ENCODE measurements at places on chromosomes 1 and 21.

- DNase-seq: no peak
Observed at GRCh38 chr1:46020010-46020409, 112.4 kb downstream of the PIK3R3 start.

DNA sequence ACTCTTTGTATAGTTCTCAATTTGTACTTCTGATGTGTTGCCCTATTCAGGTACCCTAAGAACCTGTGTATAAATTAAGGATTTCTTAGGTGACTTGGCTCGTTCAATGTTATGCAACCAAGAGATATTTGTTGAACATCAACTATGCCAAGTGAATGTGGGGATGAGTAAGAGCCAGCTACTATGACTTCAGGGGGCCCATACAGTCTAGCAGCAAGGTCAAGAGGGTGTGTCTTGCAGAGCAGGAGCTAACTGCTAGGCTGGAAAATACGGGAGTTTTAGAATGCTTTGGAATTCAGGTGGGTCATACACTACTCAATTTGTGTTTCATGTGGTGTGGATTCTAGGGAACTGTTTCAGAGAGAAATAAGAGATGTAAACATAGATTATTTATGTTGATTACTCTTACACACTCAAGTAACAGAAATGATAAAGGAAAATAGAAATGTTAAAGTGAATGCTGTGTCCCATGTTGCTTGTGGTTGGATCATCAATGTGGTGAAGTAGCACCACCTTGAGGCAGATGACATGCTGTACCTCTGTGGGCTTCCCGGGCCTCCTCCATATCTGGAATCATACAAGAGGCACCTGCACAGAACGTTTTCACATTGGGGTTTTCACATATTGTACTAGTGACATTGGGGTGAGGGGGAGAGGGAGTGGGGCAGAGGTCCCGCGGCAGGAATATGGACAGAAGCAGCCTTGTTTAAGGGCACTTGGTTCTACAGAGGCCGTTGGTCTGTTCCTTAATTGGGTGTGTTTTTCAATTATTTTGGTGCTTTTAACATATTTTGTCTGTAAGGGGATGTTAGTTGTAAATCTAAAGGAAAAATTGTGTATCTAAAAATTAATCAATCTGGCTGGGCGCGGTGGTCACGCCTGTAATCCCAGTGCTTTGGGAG lies 12.4 kb downstream of the ARPC5 start:
- DNase-seq: peak; percentile 60

DNA sequence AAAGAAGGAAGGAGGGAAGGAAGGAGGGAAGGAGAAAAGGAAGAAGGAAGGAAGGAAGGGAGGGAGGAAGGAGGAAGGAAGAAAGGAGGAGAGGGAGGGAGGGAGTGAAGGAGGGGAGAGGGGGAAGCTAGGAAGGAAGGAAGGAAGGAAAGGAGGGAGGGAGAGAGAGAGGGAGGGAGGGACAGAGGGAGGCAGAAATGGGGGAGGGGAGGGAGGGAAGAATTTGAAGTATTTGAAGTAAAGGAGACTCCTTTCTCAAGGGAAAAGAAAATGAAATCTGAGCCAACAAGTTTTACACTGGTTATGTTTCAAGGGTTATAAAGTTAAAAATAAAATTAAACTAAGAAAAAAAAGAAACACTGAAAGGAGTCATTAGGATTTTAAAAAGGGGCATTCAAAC lies 431.4 kb downstream of the BRINP3 start:
- no peak for DNase-seq

DNA sequence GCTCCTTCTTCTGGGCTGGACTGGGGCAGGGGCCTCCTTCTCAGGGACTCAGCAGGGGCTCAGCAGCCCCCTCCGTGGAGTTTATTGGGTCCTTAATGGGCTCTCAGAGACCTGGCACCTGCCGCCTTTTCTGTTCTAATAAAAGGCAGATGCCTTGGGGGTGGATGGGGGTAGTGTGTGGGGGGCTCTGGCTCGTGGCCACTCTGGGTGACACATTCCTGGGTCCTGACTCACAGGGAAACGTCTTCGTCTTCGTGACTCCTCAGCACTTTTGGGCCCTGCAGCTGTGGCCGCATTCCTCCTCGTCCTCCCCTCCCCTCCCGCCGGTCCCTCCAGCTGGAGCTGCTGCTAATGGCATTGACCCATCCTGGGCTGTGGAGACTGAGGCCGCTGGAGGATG lies 107.8 kb upstream of the WNT4 start:
- DNase-seq: no peak

- DNase-seq: no peak
Observed at GRCh38 chr1:88910401-88910800, 19.0 kb upstream of the GTF2B start.

DNA sequence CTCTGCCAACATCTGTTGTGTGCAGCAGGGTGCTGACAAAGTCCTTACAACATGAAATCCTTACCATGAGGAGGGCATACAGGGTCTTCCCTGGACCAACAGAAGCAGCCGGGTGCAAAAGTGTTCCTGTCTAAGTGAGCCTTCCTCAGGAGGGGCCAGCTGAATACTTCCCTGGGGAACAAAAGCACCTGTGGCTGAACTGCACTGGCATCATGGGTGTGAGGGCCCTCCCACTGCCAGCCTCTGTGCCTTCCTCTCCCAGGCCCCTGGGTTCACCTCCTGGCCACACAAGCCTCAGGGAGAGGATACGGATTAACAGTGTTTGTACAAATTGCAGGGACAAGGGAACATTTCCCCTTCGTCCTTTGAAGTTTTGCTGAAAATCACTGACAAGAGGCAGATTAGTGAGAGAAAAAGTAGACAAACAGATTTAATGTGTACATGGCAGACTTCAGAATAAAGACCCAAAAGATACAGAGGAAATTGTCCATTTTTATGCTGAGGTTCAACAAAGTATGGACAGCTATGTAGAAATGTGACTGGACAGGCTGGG lies 91.0 kb upstream of the PPM1J start:
- DNase-seq: no peak

GRCh38 chr1:44554706-44555105 lies 119.6 kb downstream of the TMEM53 start:
- DNase-seq: no peak

DNA sequence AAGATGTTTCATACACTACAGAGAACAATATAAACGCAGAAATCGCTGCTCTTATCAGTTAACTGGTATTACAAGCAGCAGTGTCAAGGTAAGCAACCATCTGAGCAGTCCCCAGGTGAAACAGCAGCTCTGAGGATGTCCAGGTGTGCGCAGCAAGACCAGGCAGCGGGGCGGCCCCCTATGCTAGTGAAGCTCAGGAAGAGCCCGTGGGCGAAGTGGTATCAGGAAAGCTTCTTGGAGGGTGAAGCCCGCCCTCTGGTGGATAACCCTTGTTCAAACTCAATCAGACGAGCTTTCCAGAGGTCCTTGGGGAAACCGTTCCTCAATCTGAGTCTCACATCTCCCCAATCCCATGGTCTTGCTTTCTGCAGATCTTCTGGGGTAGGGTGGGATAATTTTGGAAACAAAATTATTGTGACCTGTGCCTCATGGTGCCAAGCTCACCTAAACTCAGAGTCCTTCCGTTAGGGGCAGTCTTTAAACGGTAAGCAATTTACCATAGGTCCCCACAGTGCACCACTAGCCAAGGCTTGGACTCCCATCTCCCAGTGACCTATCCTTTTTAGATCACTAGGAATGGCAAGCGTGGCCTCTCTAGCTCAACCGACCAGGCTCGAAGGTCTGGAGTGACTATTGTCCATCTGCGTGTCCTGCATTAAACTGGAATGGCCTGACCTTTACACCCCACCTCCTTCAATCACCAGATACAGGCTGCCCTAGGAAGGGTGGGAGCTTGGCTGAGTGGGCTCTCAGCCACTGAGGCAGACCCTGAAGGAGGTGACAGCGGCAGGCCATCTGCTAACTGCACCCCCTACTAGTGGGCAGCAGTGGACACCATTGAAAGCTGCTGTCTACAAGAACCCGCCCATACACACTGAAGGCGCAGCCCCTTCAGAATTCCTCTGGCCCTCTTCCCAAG lies 13.6 kb upstream of the FAM110D start:
- peak; percentile 77 for DNase-seq

DNA sequence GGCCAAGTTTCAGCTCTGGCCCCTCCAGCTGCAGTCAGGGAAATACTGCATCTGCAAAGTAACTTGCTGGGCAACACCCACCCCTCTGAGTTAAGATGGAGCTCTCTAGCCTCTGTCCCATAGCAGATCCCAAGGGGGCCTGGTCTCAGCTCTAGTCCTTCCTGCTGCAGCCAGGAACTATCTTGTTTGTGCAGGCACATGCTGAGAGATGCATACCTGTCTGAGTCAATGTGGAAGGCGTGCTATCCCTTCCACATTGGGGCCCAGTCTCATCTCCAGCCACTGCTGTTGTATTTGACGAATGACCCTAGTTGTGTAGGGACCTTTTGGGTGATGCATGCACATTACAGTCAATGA lies 76.4 kb downstream of the CTH start:
- DNase-seq: no peak

DNA sequence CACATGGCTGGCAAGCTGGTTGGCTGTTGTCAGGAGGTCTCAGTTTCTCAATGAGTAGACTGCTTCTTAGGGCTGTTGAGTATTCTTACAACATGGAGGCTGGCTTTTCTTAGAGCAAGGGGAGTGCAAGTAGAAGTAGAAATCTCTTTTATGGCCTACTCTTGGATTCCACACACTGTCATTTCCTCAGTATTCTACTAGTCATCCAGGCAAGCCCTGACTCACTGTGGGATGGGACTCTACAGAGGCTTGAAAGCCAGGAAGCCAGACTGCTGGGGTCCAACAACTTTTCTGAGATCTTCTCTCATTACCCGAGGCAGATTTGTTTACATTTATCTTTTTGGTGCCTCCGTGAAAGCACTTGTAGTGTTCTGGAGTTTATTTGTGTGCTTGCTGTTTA lies 196.2 kb upstream of the APP start:
- no peak for DNase-seq

DNA sequence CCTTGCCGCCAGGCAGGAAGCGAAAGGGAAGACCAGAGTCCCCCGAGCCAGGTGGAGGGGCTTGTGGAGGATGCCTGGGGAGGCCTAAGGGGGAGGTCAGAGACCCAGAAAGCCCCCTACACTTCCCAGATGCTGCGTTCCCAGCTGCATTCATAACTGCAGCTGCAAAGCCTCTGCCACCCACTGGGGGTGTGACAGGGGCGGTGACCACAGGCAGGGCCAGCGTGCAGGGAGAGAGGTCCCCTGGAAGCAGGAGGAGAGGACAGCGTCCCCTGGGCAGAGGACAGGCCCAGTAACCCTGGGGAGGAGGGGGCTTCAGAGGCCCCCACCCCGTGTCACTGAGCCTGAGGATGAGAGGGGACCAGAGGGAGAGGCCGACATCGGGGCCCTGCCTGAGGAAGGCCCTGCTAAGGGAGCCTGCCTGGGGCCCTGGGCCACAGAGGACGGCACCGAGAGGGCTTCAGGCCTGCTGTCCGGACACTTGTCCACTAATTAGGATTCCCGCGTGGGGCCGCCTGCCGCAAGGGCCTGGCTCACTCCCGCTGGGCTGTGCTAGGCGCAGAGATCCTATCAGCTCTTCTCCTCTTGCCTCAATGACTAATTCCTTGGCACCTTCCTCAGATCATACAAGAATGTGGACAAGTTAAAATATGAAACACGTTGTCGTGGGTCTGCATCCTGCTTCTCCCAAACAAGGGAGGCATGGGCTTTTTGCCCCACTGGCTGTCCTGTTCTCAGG lies 49.1 kb upstream of the CCDC27 start:
- DNase-seq: no peak

DNA sequence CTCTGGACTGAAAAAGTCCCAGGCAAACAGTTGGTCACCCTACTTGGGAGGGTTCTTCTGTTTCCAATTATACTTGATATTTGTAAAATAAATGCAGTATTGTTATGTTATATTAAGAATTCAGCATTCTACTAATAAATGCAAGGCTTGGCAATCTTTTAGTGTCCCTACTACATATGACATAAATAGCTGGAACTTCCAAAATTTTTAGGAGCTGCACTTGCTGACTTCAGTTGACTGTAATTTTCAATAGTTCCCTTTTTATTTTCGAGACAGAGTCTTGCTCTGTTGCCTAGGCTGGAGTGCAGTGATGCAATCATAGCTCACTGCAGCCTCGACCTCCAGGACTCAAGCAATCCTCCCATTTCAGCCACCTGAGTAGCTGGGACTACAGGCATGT lies 20.0 kb downstream of the FOXD3 start:
- DNase-seq: no peak

DNA sequence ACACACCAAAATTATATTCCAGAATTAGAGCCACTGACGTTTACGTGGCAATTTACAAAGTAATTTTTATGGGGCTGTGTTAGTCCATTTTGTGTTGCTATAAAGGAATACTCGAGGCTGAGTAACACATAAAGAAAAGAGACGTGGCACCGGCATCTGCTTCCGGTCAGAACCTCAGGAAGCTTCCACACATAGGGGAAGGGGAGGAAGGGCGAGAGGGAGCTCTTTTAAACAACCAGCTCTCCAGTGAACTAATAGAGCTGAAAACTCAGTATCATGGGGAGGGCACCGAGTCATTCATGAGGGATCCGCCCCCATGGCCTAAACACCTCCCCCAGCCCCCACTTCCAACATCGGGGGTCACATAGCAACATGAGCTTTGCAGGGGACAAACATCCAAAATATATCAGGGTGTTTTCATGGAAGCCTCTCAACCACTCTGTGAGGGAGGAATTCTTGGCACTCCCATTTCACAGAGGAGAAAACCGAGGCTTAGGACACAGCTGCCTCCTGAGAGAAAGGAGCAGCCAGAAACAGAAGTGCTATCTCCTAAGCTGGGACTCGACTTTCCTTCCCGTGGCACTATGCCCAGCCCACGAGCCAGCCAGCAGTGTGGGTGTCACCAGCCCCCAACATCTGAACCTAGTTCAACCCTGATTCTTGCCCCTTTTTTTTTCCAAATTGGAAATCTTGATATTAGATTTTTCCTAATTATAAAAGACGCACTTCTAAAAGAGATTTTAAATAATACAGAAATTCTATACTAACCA lies 29.2 kb downstream of the MIS18A start:
- DNase-seq: no peak

DNA sequence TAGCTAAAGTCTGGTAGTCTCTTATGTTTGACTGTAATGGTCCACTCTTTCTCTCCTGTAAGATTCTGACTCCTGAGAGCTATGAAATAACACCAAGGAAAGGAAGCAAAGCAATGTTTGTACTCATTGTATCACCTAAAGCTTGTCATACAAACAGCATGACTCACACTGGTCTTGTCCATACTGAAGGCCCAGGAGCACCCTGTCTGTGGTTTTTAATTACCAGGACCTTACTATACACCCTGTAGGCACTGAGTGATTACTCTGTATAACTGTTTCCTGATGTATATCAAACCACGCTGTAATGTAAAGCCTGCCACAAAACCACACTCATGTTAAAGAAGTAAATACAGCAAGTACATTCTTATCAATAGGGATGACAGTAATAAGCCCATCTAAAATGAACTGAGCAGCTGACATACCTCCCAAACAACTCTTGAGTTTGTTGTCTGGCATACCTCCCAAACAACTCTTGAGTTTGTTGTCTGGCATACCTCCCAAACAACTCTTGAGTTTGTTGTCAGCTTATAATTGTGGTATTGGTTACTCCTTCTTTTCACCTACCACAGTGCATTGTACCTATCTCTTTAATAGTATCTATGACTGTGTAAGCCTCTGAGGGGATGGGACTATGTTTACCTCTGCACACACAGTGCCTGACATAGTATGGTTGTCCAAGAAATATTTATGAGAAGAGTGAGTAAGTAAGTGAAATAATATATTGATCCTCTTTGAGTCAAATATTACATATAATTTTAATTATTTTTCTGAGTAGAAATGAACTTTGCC lies 11.6 kb upstream of the TNFSF18 start:
- no peak for DNase-seq

- DNase-seq: no peak
Observed at GRCh38 chr1:111593403-111594305, 25.9 kb upstream of the RAP1A start.
